Colonic mucosa (tissue), 4 donors: ENCODE measurements at places on chromosomes 3 and 15.

- no peak overlapping the region for H3K4me3 ChIP-seq
- H3K4me1 ChIP-seq, result no peaks in the 10 kb centered on the region
- no peak overlapping the region for H3K27ac ChIP-seq
- no peaks in the 10 kb centered on the region for H3K27me3 ChIP-seq
These were observed 530.6 kb upstream of the ROBO2 start for GRCh38 chr3:76509179-76509830.

- H3K4me3 ChIP-seq, result no peak overlapping the region
- H3K27me3 ChIP-seq, result no peaks in the 10 kb centered on the region
- H3K36me3 ChIP-seq, result no peaks in the 10 kb centered on the region
- no peaks in the 10 kb centered on the region for H3K4me1 ChIP-seq
- DNase-seq, result no peak
These were observed 15.7 kb upstream of the RBP1 start for GRCh38 chr3:139555249-139555648.

- peak overlapping the region; percentile 85 for H3K27ac ChIP-seq
- H3K36me3 ChIP-seq, result no peaks in the 10 kb centered on the region
- no peak for DNase-seq
- no peaks in the 10 kb centered on the region for H3K27me3 ChIP-seq
- peak overlapping the region; percentile 93 for H3K4me3 ChIP-seq
These were observed 1.9 kb downstream of the EHD4 start for GRCh38 chr15:41970456-41970855.

- H3K27me3 ChIP-seq, result peaks cover 42% of the 10 kb centered on the region
- no peaks in the 10 kb centered on the region for H3K36me3 ChIP-seq
- no peak overlapping the region for H3K27ac ChIP-seq
These were observed 188.7 kb upstream of the LINGO1 start for GRCh38 chr15:77821188-77821958.

- H3K36me3 ChIP-seq, result no peaks in the 10 kb centered on the region
- no peak for DNase-seq
- H3K27me3 ChIP-seq, result no peaks in the 10 kb centered on the region
- H3K4me1 ChIP-seq, result no peaks in the 10 kb centered on the region
- H3K4me3 ChIP-seq, result no peak overlapping the region
These were observed 275.0 kb downstream of the XXYLT1 start for GRCh38 chr3:194995922-194996321.

DNA sequence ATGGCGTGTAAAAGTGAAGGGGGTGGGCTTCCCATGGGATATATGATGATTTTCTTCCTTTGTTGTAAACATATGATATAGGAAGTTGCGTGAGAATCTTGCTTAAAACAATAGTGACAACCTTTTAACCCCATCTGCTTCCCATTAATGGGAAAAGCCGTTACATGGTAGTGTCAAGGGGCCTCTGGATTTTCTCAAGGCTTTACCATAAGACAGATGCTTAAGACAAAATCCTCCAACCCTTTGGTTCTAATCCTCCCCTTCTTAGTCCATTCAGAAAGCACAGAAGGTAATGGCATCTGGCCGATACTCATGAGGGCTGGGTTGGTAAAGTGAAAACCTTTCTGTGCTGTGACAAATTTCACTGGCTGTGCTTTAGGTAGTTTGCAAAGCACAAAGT is 25.0 kb downstream of the DPH3 start:
- H3K36me3 ChIP-seq, result no peaks in the 10 kb centered on the region
- H3K4me3 ChIP-seq, result no peak overlapping the region
- H3K4me1 ChIP-seq, result no peaks in the 10 kb centered on the region
- no peaks in the 10 kb centered on the region for H3K27me3 ChIP-seq

DNA sequence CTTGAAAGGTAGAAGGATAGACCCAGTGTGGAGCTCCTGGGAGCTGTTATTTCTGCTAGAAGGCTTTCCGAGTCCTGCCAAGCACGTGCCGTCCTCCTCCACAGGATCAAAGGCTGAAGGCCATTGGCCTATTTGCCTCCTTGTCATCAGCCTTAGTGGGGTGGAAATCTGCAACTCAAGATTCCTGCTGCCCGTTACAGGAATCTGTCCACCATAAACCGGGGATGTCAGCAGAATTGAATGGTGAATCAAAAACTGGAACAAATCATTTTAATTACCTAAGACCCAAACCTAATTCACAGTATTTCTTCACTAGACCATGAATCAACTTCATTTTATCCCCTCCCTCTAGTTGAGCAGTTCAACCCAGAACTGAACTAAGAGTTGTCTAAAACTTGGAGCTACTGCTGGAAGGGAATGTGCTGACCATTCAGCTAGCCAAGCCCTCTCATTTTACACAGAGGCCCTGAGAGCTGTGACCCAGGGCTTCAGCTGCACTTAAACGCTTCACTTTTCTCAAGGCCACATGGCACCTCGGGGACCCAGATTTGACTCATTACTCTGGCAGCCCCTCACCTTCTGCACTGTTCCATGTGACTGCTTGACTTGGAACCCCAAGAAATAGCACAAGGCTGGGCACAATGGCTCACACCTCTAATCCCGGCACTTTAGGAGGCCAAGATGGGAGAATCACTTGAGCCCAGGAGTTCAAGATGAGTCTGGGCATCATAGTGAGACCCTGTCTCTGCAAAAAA is 36.8 kb upstream of the KIF23 start:
- DNase-seq, result no peak
- H3K4me1 ChIP-seq, result no peaks in the 10 kb centered on the region
- H3K4me3 ChIP-seq, result no peak overlapping the region
- no peak overlapping the region for H3K27ac ChIP-seq

DNA sequence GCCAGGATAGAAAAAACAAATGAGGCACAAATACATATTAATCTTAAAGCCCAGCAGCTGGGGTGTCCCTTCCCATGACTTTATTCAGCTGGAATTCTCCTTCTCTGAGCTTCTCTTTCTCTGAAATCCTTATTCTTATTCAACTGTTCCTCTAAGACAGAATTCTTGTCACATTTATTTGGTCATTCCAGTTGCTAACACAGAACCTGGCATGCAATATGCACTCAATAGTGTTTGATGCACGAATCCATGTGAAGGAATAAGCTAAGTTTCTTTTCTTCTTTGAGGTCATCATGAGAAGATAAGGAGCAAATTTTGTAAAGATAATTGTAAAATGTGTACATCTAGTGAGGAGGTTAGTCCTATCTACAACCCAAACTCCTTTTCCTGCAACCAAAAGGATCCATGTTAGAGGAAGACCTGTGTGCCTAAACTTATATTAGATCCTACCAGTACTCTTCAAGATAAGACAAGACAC is 154.2 kb upstream of the KCNMB2 start:
- no peaks in the 10 kb centered on the region for H3K27me3 ChIP-seq
- DNase-seq, result no peak

DNA sequence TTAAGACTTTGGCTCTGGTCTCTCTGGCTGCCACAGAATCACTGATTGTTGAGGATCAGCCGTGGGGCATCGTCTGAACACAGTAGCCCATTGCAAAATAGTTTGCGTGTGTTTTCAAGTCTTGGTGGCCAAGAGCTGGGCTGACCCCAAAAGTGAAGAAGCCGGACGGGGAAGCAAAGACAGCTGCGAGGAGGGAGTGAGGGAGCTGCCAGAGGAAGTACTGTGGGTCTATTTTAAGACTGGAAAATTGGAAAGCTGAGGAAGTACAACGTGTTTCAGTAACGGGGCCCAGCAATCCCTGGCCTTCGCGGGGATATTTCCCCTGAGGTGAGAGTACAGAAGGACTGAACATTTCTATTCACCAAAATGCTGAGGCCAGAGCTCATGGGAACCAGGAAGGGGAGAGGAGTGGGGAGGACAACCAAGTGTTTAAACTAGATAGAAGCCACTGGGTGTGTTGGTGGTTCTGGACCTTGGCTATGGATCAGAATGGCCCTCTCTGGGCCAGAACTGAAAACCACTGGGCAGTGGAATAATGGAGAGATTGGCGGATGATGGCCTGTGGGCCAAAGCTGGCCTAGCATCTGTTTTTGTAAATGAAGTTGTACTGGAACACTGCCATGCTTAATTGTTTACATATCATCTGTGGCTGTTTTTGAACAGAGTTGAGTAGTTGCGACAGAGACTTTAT is 34.1 kb upstream of the LIMD1 start:
- H3K36me3 ChIP-seq, result no peaks in the 10 kb centered on the region
- peak; percentile 42 for DNase-seq
- H3K4me1 ChIP-seq, result no peaks in the 10 kb centered on the region
- H3K4me3 ChIP-seq, result no peak overlapping the region

DNA sequence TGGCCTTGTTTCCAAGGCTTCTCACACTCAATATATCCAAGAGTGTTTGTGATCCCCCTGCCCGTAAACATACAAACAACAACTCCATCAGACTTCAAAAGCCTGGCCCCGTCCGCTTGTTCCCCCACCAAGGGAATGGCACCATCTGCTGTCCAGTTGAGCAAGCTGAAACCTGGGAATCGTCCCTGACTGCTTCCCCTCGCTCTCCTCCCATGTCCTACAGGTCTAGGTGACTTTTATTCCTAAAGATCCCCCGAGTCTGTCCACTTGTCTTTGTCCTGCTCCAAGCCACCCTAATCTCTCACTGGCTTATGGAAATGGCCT is 27.9 kb upstream of the FAM174B start:
- peak; percentile 35 for DNase-seq
- no peak overlapping the region for H3K27ac ChIP-seq
- H3K4me1 ChIP-seq, result no peaks in the 10 kb centered on the region

DNA sequence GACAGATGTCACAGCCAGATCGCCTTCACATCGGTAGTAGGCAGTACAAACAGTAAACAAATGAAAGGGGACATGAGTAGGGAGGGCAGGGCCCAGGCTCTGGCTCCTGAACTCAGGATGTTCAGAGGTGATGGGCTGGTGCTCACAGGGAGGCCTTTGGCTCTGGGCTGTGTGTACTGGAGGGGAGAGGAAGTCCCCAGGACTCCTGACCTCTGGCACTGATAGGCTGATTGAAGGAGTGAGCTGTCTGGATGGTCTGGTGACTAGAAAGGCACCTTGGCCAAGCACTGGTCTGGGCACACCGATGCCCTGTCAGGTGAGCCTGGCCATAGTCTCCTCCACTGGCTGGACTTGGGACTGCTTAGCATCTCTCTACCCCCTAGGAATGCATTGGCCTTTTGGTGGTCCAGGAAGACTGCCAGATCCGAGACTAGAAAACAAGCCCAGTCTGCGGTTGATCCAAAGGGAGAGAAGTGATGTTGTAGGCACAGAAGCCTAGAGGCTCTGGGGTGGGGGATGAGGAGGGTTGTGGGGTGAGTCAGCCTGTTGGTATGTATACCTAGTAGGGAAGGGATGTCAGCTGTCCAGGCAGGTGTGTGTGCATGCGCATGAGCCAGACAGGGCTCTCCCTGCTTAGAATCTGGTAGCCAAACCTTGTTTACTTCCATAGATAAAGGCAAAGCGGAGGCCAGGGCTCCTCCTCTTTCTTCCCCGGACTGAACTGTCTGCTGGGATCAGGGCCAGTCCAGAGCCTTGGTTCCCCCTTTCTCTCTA is 1.9 kb downstream of the SPINT1 start:
- no peaks in the 10 kb centered on the region for H3K4me1 ChIP-seq
- no peaks in the 10 kb centered on the region for H3K36me3 ChIP-seq
- peak overlapping the region; percentile 81 for H3K4me3 ChIP-seq
- H3K27ac ChIP-seq, result peak overlapping the region; percentile 96
- peak; percentile 91 for DNase-seq

GRCh38 chr3:2510591-2511145 is 412.0 kb downstream of the CNTN4 start:
- no peak for DNase-seq
- H3K4me3 ChIP-seq, result no peak overlapping the region
- H3K27ac ChIP-seq, result no peak overlapping the region

GRCh38 chr3:128581566-128581965 is 69.1 kb downstream of the RPN1 start:
- no peaks in the 10 kb centered on the region for H3K36me3 ChIP-seq
- no peaks in the 10 kb centered on the region for H3K4me1 ChIP-seq
- no peak overlapping the region for H3K4me3 ChIP-seq
- no peak for DNase-seq
